ENCODE measurements at places on chromosomes 5 and 9.

DNA sequence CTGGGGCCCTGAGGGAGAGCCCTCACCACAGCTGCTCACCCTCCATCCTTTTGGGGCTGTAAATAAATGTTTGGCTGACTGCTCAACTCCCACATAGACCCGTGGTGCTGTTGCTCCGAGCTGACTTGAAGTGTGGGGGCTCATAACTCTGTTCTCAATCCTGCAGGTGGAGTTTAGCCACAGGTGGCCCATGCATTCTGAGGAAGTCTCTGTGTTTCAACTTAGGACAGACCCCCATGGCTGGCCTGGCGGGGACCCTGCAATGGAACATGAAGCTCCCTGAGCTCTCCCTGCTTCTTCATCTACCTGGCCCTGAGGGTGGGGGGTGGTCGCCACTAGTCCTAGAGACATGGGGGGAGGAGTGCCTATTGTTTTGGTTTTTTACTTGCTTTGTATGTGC is 19.7 kb downstream of the NDUFS6 start:
- no peak for DNase-seq

GRCh38 chr5:116289276-116289675 is 204.5 kb downstream of the COMMD10 start:
- no peak for DNase-seq

GRCh38 chr5:145937432-145938250 is 1.3 kb downstream of the SH3RF2 start:
- DNase-seq, result peak; percentile 79

GRCh38 chr9:117744856-117745389 is 40.7 kb downstream of the TLR4 start:
- DNase-seq, result no peak

GRCh38 chr5:179803651-179804554 is 2.8 kb downstream of the MGAT4B start:
- DNase-seq, result no peak
